ENCODE measurements at places on chromosomes 3 and 15.

- no peak for DNase-seq
Observed at GRCh38 chr3:7205535-7205934, 344.6 kb downstream of the GRM7 start.

GRCh38 chr3:163016251-163016650, 1519.6 kb downstream of the OTOL1 start:
- no peak for DNase-seq

DNA sequence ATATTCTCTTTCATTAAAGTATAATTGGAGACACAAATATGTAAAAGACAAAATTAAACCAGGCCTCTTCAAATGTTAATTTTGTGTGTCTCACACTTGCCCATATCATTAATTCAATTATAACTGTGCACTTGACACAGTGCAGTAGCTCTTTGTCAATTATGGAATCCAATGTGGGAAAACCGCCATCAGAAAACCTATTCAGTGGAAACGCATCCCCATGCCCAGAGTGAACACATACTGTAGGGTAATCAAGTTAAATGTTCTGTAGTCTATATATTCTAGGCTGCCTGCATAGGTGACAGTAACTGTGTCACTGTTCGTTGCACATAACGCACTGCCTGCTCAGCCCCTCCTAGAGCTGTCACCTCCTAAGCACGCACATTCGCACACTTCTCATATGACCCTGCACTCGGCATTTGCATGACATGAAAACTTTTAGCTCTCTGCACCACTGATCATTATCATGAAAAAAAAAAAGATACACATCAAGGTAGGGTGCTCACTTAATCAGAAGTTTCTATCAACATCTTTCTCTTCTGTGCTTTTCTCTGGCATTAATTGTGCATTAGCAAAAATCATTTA, 63.2 kb downstream of the MEIS2 start:
- no peak for DNase-seq

GRCh38 chr3:4997946-4998345, 18.7 kb downstream of the BHLHE40 start:
- DNase-seq: no peak

DNA sequence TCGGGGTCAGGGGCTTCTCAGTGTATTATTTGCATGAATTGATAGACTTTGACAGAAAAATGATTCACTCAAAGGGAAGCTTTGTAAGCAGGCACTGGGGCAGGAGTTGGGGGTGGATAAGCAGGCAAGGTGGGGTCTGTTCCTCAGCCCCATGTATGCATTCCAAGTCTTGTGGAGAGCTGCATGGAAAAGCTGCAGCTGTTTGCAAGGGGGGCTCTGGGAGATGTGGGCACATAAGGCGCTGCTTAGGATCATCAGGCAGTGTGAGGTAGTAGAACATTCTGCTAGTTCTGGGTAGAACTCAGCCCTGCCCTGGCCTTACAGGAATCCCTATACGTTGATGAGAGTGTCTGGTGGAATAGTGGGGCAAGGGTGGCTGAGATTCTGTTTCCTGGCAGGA, 154.2 kb upstream of the LRIG1 start:
- no peak for DNase-seq

DNA sequence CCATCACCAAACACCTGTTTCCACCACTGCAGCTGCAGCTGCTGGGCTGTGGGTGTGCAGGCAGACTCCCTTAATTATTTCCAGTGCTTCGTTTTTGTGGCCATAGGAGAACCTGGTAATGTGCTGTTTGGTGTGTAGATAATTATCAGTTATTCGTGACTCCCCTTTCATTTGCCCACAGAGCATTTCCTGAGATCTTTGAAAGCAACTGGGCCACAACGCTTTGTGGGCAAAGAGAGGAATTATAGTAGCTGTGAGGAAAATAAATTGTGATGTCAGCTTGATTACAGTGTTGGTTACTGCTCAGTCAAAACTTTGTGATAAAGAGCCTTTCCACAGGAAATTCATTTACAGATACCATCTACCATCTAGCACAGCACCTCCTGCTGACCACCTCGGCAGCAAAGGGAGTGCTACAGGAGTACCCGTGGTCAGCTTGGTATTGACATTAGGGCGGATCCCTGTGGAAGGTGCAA, 193.3 kb upstream of the SLCO3A1 start:
- no peak for DNase-seq
